Activated effector memory CD4-positive, alpha-beta T cell treated with anti-CD3 and anti-CD28 coated beads, Interleukin-2, amount 50 U/mL, for 16 hours (primary cell): ENCODE measurements at places on chromosomes 11 and 22.

- no peak for DNase-seq
These were observed 12.5 kb upstream of the CSF2RB start for GRCh38 chr22:36900880-36901279.

GRCh38 chr11:114319716-114320328, 23.6 kb downstream of the NNMT start:
- no peak for DNase-seq

GRCh38 chr11:45105984-45106375, 40.5 kb upstream of the PRDM11 start:
- peak; percentile 44 for DNase-seq

- DNase-seq = no peak
These were observed 39.5 kb upstream of the SLC5A12 start for GRCh38 chr11:26761361-26761809.

- no peak for DNase-seq
These were observed 36.3 kb downstream of the ETS1 start for GRCh38 chr11:128551058-128551457.

- DNase-seq = no peak
These were observed 1.4 kb downstream of the CCDC88B start for GRCh38 chr11:64341429-64341828.

- no peak for DNase-seq
These were observed 31.9 kb upstream of the ZC3H12C start for GRCh38 chr11:110061296-110061695.

- peak; percentile 61 for DNase-seq
These were observed 16.0 kb upstream of the B4GALNT4 start for GRCh38 chr11:353179-353873.

DNA sequence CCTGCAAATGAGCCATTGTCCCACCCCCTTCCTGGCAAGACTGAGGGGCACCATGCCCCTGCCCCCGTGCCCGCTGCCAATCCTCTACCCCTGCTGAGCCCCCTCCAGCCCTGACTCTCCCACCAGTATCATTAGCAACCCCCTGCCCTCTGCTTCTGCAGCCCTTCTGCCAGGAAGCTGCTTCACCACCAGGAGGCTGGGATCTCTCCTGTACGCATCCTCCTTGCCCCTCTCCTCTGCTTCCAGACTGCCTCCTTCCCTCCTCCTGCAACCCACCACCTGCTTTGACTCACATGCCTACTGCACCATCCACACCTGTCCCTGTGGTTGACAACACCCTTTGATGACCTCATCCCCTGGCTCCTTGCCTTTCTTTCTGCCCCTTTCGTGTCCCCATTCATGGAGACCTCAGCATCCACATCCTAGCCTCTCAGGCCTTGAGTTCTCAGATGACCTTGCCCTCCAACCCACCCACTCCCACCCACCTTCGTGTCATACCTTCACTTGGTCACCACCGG, 13.4 kb upstream of the PNPLA3 start:
- no peak for DNase-seq

GRCh38 chr22:24592851-24593558, at the start of gene LRRC75B:
Gene LRRC75B, minus strand, starts transcription at chr22:24593073. Its CDS starts 34 bp downstream, at chr22:24593039.
- DNase-seq = peak; percentile 70

- DNase-seq = peak; percentile 66
These were observed 16.8 kb upstream of the CASTOR1 start for GRCh38 chr22:30305906-30306626.

DNA sequence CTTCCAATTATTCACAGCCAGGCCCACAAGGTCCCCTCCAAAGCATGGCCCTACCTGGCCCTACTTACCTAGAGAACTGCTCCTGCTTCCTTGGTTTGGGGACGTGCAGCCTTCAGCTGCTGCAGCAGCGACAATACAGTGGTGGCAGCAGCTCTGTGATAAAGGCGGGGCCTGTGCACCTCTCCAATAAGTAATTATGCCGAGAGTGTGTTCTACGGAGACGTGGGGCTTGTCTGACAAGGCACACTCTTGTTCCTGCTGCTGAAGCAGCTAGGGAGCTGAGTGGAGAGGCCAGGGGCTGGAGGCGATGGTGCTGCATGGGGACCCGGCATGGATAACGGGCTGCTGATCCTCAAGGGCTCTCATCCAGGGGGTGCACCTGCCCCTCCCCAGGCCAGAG, 98.0 kb upstream of the THY1 start:
- no peak for DNase-seq

GRCh38 chr11:106233191-106233590, 155.7 kb downstream of the AASDHPPT start:
- no peak for DNase-seq

DNA sequence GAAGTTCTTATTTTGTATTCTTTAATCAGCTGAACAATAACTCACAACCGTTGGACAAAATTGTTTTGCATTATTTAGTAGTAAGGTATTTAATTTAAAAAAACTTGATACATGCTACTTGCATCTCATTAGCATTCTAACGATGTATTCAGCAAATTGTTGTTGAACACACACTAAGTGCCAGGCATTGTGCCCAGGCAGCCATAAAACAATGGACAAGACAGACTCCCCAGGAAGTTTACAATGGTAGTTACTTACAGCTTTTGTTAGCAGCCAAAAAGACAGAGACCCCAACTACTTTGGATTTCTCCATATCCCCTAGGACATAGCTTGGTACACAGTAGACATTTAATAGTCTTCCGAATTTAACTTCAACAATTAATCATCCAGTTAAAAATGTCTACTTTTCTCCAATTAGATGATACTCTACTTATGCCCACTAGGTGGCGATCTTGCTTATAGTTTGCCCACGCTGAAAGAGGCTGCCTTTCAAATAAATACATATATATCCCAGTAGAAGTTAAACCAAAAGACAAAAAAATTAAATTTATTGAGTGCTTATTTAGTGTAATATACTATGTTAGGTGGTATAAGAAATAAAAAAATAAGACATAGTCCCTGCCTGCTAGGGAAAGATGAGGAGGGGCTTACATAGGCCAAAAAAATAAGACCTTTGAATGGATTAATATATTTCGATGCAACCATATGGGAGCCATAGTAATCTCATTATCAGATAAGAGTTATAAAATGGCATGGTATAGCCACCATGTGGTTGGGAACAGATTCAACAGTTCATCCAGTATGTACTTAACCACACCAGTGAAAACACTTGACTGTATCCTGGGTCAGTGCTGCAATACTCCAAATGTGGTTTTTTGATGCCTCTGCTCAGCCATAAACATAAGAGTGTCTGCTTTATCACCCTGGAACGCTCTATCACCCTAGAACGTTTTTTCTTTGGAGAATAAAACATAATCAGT, 2.0 kb upstream of the FJX1 start:
- no peak for DNase-seq

DNA sequence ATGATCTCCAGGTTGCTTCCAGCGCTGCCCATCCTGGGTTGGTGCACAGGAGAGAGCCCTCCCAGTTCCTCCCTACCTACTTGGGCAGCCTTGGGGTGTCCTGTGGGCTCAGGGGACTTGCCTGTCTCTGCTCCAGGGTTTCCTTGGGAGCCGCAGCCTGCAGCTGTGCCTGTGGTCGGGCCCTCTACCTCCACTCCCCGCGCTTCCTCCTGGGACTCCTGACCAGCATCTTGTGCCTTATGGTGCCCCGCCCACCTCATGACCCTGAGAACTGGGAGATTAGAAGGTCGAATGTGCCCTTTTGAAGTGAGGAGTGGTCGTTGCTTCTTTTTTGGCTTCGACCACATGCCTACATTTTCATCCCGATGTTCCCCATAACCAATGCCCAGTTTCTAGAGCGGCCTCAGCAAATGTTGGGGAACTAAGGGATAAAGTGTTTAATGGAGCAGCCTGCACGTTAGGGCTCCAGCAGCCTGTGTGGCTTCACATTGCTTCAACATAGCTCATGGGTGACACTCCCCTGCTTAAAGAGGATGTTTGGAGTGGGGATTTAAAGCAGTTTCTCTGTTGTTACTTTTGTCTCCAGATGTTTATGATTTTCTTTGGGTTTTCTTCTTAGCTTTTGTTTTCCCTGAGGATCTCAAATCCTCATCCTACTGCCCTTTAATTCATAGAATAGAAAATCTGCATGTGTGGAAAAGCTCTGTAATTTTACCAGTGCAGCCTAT, 248.8 kb downstream of the TBC1D22A start:
- no peak for DNase-seq

DNA sequence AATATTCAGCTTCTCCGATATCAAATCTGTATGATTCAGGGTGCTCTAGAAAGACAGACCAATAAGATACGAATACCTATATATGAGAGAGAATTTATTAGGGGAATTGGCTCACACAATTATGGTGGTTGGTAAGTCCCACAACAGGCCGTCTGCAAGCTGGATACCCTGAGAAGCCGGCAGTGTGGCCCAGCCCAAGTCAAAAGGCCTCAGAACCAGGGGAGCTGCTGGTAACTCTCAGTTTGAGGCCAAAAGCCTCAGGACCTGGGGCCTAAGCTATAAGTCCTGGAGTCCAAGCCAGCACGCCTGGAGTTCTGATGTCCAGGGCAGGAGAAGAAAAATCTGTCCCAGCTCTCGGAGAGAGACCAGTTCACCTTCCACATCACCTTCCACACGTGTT, 318.7 kb downstream of the BRD1 start:
- DNase-seq = peak; percentile 53

GRCh38 chr11:18046116-18046777, at the start of gene TPH1:
Gene TPH1, minus strand, starts transcription at chr11:18046269. Its CDS starts 5,507 bp downstream, at chr11:18040762.
- no peak for DNase-seq

DNA sequence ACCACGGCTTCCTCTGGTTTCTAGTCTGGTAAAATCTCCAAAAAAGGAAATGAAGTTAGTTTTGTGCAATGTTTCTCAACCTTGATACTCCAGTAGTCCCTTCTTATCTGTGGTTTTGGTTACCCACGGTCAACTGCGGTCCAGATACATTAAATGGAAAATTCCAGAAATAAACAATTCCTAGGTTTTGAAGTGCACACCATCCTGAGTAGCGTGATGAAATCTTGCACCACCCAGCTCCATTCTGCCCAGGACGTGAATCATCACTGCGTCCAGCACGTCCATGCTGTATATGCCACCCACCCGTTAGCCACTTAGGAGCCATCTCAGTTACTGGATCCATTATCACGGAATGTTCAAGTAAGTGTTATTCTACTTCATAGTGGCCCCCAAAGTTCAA, 117.0 kb downstream of the FBXO7 start:
- no peak for DNase-seq

DNA sequence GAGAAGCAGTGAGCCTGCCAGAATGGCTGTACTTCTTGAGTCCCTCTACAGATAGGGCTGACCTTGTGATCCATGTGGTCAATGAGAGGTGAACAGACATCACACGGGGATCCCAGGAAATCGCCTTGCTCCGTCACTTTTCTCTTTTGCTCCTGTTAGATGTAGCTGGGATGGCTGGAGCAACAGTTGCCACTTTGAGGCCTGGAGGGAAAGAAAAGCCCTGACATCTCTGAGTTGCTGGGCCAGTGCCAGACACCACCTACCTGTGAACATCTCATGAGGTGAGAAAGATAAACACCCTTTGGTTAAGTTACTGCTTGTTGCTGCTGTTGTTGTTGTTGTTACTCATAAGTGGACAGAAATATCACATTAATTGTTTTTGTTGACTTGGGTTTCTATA, 840.3 kb downstream of the TBC1D22A start:
- DNase-seq = no peak

DNA sequence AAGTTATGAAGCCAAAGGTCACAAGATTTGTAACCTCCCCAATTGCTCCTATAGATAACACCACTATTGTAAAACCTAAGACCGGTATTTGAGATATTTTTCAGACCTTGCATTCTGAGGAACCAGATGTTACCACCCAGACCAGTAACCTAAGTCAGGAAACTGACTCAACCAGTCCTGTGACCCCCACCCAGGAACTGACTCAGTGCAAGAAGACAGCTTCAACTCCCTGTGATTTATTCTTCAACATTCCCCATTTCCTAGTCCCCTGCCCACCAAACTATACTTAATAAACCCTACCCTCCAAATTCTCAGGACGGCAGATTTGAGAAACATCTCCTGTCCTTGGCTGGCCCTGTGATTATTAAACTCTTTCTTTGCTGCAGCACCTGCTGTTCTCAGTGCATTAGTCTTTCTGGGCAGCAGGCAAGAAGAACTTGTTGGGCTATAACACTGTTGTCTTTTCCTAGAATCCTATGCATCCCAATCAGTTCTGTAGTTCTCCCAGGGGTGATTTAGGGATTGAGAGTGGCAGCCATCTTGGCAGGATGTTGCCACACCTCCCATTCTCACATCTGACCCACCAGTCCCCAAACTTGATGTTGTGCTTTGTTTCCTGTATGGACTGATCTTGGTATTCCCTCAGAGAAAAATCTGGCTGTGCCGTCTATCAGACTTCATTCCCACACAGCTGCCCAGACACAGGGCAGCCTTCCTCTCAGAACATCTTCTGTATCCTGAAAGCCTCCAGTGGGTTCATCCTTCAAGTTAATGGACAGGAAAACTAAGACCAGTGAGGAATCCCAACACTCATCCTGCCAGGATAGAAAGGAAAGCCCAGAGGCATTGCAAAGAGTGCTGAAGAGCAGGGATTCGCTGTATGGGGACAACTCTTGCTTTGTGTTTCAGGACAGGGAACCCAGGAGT, 104.0 kb downstream of the PDE2A start:
- DNase-seq = no peak

GRCh38 chr11:115607621-115608221, 103.5 kb upstream of the CADM1 start:
- no peak for DNase-seq

GRCh38 chr22:47407461-47408025, 645.1 kb downstream of the TBC1D22A start:
- peak; percentile 10 for DNase-seq

DNA sequence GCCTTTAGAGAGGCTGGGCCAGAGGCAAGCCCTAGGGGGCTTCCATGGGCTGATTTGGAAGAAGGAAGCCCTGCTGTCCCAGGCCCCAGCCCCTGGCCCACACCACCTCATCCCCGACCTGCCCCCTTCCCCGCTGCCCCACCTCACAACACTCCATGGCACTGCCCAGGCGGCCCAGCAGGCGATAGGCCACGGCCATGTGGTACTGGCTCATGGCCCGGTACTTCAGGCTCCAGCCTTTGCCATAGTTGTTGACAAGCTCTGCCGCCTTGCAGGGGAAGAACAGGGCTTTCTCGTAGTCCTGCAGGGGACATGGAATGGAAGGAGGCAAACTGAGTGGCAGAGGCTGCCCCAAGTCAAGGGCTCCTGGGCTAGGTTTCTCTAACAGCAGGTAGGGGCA, 6.4 kb downstream of the RAPSN start:
- no peak for DNase-seq

- DNase-seq = no peak
These were observed 16.2 kb downstream of the CBL start for GRCh38 chr11:119222308-119222707.

DNA sequence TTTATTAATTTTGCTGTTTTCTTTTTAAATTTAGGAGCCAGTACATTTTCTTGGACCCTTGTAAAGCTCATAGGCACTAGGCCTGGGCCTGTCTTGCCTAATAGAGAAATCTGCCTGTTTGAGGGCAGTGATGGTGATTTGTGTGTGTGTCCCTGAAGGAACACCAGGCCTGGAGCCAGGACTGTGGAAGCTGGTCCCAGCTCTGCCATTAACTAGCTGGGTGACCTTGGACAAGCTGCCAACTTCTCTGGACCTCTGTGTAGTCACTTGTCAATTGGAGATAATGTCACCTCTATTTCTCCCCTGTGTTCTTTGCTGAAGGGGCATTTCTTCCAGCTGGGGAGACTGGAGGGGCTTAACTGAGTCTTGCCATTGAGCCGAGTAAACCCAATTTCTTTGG, 16.0 kb upstream of the FTH1 start:
- DNase-seq = no peak

GRCh38 chr11:98600786-98601773, 419.7 kb upstream of the CNTN5 start:
- DNase-seq = no peak
